NCI-H446 treated with DMSO at 0.1 percent for 48 hours (cell line): ENCODE measurements at places on chromosomes 3 and 15.

- no peak for DNase-seq
Observed at GRCh38 chr15:45386420-45386819, 8.1 kb upstream of the GATM start.

DNA sequence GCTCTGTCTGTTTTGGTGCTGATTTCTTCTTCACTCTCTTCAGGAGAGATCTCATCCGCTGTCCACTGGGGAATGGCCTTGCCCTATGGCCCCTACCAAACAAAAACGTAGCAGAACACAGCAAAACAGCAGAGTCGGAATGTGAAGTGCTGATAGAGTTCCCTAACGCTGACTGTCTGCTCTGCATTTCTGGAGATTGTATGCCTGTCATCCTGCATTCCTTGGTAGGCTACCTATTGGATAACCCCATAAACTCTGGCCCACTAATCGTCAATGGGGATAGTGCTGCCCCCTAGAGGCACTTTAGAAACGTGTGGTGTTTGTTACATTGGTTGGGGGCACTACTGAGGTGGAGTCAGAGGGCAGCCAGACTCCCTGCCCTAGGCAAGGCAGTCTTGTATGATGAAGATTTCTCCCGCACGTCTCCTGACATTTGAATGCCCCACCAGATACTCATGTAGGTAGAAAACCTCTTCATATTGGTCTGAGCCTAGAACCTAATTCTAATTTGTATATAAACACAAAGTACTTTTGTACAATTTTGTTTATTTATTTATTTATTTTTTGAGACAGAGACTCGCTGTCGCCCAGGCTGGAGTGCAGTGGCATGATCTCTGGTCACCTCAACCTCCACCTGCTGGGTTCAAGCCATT, 15.6 kb upstream of the MAGEF1 start:
- peak; percentile 2 for DNase-seq

- DNase-seq: no peak
Observed at GRCh38 chr3:151425627-151426340, 35.1 kb downstream of the IGSF10 start.

- DNase-seq: no peak
Observed at GRCh38 chr3:195508185-195508584, 34.9 kb downstream of the PPP1R2 start.

DNA sequence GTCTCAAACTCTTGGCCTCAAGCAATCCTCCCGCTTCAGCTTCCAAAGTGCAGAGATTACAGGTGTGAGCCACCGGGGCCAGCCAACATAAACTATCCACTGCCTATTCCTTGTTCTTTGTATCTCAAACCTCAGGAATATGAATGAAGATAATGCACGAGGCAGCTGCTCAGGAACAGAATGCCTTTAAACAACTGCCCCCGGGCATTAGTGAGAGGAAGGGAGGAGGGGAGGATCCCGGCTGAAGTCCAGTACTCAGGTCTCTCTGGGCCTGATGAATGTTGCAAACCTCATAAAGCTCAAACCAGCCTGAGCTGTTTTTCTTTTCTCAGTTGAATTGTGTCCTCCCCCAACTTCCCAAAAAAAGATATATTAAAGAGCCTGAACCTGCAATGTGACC, 26.9 kb upstream of the MTMR14 start:
- DNase-seq: no peak

DNA sequence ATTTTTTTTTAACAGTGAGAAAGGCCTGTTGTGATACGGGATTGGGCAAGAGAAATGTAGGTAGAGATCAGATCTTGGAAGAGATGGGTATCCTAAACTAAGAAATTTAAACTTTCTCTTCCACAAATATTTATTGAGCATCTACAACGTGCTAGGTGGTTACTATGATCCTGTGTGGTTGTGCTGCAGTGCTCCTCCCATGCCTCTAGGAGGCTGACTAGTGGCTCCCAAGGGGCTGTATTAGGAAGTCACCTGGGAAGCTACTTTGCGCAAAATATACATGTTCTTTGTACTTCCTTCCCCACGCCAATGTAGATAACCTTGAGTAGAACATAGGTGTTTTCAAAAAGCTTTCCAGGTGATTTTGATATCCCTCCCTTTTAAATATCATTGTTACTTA, 27.2 kb downstream of the USP3 start:
- DNase-seq: no peak

DNA sequence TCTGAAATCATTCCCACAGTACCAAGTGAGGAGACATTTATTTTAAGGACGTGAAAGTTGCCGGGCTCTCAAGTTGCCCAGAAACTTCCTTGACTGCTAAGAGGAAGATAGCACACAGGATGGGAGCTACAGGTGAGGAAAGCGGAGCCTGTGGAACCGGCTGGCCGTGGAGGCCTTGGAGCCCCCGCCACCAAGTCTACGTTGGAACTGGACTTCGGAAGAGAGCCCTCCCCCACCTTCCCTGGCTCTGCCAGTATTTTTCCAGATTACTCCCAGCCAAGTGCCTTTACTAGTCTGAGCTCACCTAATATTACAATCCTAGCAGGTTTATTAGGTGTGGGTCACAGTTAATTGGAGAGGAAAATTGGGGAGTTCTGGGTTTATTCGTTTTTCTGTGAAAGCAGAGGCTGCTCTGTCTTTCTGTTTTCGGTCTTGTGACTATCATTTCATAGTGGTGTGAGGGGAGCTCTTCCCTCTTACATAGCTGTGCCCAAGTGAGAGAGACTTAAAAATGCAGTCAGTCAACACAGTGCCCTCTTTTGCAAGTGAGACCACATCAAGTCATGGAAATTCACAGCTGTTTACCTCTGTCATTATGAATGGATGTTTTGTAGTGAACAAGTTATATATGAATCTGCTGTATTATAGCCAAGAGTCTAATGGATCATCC, 6.8 kb downstream of the BOC start:
- no peak for DNase-seq

- DNase-seq: no peak
Observed at GRCh38 chr15:94021621-94022320, 209.6 kb upstream of the MCTP2 start.

- DNase-seq: peak; percentile 83
Observed at GRCh38 chr15:48221885-48222284, 15.8 kb downstream of the SLC12A1 start.

DNA sequence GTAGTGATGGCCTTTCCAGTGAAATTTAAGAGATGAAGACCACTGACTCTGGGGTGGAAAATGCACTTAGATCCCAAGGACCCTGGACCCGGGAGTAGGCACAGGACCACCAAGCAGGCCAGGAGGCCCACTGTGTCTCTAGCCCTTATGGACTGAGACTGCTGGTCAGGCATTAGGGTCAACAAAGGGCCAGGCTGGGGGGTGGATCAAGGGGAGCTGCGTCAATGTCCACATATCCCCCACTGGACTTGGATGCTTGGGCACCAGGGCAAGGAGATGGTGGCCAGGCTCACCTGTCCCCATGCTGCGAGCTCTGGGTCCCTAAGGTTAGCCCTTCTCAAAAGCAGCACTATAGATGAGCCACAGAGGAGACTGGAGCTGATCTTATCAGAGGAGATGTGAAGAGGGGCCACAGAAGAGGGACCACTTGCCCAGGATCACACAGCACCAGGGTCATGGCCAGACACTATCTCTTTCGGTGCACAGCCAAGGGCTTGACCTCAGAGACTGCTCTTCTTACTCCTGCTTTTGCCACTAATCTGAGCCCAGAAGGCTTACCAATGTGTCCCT, 14.7 kb downstream of the RAB6B start:
- no peak for DNase-seq

GRCh38 chr15:56869573-56869972, 48.9 kb upstream of the TCF12 start:
- DNase-seq: no peak

GRCh38 chr3:123883111-123883510, 1.0 kb downstream of the MYLK start:
- no peak for DNase-seq

DNA sequence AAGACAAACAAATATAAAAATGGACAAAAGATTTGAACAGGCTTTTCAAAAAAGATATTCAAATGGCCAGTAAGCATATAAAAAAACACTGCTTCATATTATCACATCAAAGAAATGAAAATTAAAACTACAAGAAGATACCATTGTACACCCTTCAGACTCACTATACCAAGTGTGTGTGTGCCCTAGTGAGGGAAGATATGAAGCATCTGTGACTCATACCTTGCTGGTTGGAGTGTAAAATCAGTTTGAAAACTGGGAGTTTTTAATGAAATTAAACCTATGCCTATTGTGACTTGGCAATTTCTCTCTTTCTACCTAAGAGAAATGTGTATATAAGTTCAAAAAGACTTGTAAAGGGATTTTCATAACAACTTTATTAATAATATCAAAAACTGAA, 23.5 kb upstream of the SLC15A2 start:
- DNase-seq: no peak

DNA sequence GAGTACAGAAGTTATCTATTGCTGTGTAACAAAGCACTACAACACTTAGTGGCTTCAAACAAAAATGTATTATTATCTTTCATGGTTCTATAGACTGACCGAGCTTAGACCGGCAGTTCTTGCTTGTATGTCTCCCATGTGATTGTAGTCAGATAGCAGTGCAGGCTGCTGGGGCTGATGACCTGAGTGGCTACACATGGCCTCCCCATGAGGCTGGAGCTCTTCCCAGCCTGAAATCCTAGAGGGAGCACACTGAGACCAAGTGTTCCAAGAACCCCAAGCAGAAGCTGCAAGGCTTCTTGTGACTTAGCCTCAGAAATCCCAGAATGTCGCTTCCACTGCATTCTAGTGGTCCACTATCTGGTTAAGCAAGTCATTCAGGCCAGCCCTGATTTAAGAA, 141.2 kb upstream of the TLE3 start:
- no peak for DNase-seq

- no peak for DNase-seq
Observed at GRCh38 chr3:127238602-127239001, 45.7 kb downstream of the PRR23E start.
